Activated CD4-positive, alpha-beta T cell treated with anti-CD3 and anti-CD28 coated beads, Interleukin-2, Interleukin-4, amounts not matched to agents 100 ng/mL and 50 ng/mL, durations not matched to agents 16 hours and 8 hours (primary cell): ENCODE measurements at places on chromosomes 7 and 10.

DNA sequence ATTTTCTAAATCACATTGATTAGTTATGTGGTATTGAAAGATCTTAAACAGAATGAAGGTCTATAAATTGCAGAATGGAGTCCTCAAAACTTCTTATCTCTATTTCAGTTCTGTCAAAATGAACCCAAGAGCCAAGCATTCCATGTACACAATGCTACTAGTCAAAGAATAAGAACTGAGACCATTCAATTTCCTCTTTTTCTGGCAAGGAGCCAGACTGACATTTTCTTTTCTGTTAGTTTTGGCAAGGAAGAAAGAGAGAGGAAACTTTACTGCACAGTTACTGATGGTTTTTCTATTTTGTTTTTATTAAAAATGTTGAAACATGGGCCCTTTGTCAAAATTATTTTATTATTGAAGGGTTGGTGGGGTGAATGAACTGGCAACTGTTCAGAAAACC is 181.8 kb upstream of the FERD3L start:
- no peak for DNase-seq

- no peak for DNase-seq
Observed at GRCh38 chr10:132103116-132103910, 37.6 kb downstream of the JAKMIP3 start.

DNA sequence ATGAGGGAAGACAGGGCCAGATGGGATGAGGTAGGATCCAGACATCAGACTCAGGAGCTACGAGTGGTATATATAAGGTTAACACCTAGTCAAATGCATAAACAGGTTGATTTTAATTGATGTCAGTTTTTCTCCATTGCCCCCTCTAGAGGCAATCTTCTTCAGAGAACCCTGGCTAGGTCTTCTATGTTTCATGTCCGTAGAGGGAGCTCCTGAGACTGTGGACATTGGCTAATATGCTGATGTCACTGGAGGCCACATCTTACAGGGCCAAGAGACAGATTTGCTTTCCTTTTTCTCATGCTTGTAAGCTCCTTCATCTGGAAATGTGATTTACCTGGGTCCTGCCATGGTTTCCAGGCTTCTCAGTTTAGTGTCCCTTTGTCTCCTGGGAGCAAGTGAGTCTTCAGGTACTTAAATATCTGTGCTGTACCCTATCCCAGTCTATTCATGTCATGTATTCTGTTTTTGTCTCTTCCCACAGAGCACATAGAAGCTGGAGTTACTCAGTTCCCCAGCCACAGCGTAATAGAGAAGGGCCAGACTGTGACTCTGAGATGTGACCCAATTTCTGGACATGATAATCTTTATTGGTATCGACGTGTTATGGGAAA is 161.6 kb upstream of the PRSS1 start:
- peak; percentile 44 for DNase-seq

DNA sequence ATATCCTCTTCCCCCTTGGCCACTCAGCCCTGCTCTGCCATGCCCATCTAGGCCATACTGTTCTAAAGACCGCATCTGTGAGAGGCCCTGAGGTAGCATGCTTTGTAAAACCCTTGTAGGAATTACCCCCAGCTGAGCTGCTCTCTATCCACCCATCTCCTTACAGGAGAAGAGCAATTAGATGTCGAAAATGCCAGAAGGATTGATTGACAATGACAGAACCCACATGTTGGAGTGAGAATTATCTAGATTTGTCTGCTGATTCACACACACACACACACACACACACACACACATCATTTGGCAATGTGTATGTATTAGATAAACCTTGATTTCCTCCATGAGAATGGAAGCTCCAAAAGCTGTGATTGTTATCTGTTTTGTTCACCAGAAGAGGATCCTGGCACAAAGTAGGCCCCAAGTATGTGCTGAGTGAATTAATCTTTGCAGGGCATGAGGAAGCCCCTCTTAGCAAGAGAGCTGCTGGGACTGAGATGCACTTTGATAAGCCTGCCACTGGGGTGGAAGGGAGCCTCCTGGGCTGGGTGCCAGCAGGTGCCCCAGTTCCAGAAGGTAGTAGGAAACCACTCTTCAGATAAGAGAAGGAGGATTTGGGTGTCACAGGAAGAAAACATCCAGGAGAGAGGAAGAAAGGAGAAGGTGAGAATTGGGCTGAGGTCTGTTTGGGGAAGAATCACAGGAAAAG is 187.5 kb upstream of the ADO start:
- DNase-seq = no peak

- DNase-seq = no peak
Observed at GRCh38 chr10:23016636-23017035, 78.7 kb upstream of the MSRB2 start.

- DNase-seq = no peak
Observed at GRCh38 chr10:106873770-106874603, 290.5 kb downstream of the SORCS1 start.

- DNase-seq = no peak
Observed at GRCh38 chr7:106120500-106120899, 8.4 kb upstream of the SYPL1 start.

DNA sequence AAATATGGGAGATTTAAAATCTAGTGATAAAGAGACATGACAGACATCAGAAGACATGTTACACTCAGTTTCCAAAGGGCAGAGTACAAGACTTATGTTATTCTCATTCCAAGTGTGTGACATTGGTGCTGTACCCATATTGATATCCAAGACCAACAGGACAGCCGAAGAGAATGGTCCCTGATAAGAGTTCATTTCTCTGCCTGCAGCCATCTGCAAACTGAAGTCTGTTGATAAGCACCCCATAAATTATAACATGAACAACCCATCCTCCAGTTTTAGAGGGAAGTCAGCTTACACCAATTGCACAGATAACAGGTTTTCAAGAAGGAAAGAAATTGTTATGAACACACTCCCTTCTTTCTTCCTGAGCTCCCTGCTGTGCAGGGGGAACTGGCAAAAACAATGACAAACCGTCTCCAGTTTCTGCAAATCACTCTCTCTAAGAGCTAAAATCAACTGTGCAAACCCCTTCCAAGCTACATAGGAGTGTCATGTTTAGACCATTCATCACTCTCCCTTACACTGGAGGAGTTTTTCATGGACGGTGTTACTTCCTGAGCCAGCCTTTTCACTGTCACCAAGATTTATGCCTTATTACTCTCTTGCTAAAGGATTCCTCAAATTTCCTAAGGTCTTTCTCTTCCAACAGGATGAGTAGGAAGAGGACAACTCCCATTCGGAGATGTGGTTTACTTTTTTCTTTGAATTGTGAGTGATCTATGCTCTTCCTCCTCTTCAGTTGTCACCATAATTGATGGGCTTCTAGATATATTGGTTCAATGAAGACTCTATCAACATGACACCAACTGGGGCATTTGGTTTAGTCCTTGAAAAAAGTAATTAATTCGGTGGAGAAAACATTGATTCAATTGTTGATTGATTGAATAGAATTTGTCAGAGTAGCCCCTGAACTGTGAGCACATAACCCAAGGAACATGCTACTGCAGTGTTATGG is 80.3 kb upstream of the FAM171A1 start:
- no peak for DNase-seq

DNA sequence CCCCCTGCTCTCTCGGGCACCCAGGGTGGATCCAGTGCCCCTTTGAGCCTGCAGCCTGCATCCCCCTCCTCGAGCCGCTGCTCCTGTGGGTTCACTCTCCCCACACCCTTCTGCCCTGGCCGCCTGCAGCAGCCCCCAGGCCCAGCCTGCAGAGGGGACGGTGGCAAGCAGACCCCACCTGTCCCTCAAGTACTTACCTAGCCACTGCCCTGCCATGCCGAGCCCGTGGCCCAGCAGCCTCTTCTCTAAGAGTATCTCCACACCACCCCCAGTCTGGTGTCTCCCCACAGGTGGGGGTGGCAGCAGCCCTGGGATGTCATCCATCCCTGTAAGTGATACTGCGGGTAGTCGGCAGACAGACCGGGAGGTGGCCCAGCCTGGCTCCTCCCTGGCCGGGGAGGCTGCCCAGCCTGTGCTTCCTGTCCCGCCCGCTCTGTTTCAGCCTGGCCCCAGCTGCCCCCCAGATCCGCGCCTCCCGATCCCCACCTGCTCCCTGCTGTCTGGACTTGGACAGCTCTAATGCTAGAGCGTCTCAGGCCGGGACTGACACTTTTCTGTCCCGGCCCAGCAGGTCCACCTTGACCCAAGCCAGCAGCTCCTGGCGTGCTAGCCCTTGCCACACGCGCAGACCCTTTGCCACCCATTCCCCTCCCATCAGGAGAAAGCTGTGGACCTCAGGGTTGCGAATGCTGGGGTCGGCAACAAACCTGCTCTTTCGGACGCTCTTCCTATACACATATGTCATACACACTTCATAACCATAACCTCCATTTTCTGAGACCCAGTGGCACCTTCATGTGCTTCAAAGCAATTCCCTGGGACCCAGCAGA is 25.0 kb downstream of the YKT6 start:
- DNase-seq = no peak

DNA sequence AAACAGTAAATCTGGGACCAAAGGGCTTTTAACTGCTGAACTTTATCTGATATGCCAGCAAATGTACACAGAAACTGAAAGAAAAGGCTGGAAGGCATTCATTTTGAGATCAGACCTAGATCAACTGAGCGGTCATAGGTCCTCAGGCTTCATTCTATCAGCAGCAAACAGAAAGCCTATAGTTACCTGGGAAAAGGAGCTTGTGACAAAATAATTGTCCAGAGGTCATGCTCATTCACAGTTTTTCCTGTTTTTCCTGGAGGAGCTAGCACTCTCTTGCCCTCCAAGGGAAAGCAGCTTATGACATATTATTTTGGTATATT is 320.2 kb downstream of the AHR start:
- no peak for DNase-seq

DNA sequence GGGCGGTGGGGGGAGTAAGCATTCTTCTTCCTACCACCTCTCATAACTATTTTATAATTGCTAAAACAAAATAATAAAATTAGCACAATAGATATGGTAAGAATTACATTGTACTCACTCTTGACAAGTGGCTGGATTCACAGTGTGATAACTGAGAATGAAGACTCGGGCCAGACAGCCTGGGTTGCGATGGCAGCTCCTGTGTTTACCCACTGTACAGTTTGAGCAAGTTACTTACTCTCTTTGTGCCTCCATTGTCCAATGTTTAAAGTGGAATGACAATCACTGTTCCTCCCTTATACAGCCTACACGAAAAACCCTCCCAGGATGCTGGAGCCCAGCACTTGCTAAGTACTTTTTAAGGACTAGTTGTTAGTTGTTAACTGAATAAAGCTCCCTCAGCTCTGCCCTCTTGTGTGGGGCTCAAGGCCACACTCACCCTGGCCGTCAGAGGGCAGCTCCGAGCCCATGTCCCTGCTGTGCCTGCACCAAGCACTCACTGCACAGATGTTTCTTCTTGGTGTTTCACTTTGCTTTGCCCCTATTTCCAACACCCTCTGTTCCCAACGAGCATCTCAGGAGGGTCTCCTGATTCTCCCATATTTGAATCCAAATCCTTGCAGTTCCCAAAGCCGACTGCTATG is 56.4 kb upstream of the NPS start:
- no peak for DNase-seq

DNA sequence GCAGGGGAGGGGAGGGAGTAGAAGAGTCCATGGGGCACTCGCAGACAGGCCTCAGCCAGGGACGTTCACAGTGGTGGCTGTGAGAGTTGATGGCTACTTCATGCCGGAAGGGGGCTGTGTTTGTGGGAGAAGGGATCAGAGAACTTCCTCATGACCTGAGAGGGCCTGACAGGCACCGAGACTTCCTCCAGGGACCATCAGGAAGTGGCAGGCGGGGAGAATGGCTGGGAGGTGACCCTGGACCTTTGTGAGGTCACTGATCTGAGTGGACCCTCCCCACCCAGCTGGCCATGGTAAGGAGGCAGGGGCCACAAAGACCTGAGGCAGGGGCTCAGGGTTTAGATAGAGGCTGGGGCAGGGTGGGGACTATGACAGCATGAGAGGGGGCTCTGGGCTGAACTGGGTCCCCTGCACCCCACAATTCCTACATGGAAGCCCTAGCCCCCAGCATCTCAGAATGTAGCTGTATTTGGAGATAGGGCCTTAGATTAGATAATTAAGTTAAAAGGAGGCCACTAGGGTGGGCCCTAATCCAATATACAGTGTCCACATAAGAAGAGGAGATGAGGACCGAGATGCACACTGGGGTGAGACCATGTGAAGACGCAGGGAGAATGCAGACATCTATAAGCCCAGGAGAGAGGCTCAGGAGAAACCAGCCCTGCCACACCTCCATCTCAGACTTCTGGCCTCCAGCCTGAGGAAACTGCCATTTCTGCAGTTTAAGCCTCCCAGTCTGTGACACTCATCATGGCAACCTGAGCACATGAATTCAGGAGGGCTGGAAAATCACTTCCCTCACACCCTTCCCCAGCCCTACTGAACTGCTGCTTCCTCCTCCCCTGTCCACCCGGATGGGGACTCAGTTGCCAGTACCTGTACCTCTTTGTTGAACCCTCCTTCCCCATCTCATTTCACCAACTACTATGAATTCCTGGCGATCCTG is 273.9 kb upstream of the ZNF32 start:
- no peak for DNase-seq

- DNase-seq = no peak
Observed at GRCh38 chr7:2044883-2045471, 187.8 kb downstream of the MAD1L1 start.

- DNase-seq = no peak
Observed at GRCh38 chr7:7183838-7184463, 1.6 kb downstream of the C1GALT1 start.

DNA sequence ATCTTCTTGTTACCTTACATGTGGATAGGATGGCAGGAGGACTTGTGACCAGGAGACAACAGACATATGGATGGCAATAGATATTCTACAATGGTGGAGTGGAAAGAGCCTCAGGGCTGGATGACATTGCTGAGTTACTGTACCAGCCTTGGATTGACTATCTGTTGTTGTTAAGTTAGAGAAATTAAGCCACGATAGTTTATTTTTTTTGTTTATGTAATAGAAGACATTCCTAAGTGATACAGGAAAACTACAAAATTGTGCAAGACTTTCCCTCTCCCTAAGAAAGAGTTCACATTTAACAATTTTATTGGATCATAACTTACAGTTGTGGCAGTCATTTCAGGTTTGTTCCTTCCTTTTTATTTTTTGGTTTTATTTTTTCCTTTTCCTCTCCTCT is 230.7 kb upstream of the CACNA2D1 start:
- no peak for DNase-seq

DNA sequence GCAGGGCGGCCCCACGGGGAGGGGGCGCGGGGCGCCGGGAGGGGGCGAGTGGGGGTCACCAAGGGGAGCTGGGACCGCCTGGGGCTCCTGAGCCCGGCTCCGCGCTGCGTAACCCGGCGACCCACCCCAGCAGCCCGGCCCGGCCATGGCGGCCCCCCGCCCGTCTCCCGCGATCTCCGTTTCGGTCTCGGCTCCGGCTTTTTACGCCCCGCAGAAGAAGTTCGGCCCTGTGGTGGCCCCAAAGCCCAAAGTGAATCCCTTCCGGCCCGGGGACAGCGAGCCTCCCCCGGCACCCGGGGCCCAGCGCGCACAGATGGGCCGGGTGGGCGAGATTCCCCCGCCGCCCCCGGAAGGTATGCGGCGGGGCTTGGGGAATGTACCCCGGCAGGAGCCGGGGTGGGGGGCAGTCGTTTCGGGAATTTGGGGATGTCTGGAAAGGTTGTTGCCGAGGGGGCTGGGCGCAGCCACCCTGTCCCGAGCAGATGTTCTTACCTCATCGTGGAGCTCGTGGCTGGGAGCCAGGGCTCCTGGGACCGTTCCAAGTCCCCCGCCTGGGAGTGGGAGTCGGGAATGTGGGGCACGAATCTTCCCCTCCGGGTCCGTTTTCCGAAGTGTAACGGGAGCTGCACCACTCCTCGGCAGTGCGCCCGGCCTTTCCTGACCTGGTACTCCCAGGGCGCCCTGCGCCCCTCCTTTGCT is 431 bp downstream of the ZYX start:
- no peak for DNase-seq
